ENCODE measurements at places on chromosomes 3 and 15.

- no peak for DNase-seq
These were observed 110.4 kb upstream of the PFN2 start for GRCh38 chr3:150081084-150081483.

DNA sequence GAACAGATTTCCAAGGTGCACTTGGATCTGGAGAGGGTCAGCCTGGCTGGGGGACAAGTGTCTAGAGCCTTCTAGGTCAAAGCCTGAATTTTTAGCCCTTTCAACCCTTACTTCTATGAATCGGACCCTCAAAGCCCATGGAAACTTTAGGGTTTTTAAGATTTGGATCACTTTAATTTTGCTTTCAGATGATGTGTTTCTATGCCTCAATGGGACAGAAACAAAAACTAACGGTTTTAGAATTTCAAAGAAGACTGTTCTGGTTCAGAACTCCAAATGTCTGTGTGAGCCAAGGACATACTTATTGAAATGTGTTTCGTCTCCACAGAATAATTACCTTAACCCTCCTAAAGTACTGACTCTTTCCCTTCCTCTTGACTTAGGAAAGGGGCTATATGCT lies 266.7 kb downstream of the LRTM1 start:
- no peak for DNase-seq

GRCh38 chr15:69160141-69160993 lies at the start of gene GLCE:
Gene GLCE, plus strand, starts transcription at chr15:69160635. Its CDS starts 95,172 bp downstream, at chr15:69255807.
- DNase-seq = peak; percentile 98

GRCh38 chr3:126703512-126704493 lies at the start of gene CHCHD6:
Gene CHCHD6, plus strand, starts transcription at chr3:126704240. Its CDS starts 73 bp downstream, at chr3:126704313.
- DNase-seq = peak; percentile 99

DNA sequence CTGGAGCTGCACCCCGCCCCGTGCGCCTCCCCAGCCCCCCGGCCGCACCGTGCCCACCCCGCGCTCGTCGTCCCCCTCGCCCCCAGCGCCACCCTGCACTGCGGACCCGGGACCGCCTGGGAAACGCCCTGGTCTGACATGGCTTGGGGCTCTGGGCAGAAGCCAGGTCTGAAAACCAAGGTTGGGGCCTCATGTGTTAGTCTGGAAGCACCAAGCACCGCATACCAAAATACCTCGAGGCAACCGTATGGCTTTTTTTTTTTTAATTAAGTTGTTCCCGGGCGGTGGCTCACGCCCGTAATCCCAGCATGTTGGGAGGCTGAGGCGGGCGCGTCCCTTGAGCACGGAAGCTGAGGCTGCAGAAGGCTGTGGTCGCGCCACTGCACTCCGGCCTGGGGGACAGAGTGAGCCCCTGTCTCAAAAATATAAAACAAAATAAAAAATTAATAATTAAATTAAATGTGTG lies 91.5 kb upstream of the CHD2 start:
- no peak for DNase-seq

GRCh38 chr3:13846238-13846637 lies 33.6 kb downstream of the WNT7A start:
- no peak for DNase-seq

- no peak for DNase-seq
These were observed 529.7 kb upstream of the IL12A start for GRCh38 chr3:159458982-159459381.

- DNase-seq = no peak
These were observed 26.4 kb downstream of the ANXA2 start for GRCh38 chr15:60371175-60372051.

DNA sequence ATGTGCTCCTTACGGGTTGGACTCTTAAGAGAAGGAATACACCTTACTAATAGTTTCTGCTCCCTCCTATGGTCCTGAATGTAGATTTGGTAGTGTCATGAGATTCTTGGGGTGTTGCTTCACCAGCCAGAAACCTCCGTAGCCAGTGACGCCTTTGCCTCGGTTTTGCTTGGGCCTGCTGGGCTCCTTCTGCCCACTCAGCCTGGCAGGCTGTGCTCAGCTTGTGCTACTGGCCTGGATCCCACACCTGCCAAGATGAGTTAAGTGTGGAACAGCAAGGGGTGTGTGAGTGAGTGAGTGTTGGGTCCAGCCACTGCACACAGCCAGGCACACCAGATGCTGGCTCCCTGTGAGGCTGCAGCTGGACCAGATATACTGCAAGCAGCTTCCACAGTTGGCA lies 560.1 kb downstream of the NLGN1 start:
- no peak for DNase-seq

DNA sequence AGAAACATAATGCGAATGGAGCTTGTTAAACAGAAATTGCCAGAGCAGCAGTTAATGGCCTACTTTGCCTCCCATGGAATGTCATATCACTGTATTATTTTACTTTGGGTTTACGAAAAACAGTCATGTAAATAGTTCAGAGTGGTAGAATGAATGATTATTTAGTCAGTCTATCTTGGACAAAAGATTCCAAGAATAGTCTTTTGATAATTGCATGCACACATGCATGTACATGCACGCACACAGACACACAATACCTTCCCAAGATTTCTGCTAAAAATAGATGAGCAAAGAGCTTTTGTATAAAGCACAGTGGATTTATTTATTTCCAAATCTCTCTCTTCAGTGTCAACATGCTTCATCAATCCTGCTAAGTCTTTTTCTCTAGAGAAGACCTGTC lies 800.7 kb downstream of the DIPK2A start:
- no peak for DNase-seq

DNA sequence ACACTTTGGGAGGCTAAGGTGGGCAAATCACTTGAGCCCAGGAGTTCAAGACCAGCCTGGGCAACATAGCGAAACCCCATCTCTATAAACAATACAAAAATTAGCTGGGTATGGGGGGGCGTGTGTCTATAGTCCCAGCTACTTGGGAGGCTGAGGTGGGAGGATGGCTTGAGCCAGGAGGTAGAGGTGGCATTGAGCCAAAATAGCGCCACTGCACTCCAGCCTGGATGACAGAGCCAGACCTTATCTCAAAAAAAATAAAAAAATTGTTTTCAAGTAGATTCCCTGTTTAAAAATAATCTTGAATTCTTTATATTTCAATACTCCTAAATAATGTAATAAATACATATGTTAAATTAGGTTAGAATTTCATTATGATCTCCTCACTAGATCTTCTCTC lies 9.8 kb downstream of the HMCES start:
- no peak for DNase-seq

DNA sequence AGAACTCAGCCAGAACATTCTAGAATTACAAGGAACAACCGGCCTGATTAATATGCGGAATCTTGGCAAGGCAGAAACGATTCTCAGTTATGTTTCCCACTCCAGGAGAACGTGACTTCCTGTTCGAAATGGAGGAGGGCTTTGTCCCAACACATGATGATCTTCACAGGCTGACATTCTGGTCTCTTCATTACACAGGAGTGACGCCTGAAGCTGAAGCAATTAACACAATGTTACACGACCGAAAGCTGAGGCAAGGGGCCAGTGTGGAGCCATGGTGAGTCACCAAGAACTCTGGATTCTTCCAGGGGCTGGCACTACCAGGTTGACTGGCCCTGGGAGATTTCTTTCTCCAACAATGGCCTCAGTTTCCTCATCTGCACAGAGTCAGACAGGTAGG lies 40.9 kb downstream of the RFTN1 start:
- no peak for DNase-seq

GRCh38 chr3:50644561-50644960 lies 27.6 kb downstream of the MAPKAPK3 start:
- no peak for DNase-seq

GRCh38 chr3:55588146-55588765 lies 101.2 kb upstream of the WNT5A start:
- DNase-seq = no peak

- DNase-seq = no peak
These were observed 86.2 kb downstream of the RFTN1 start for GRCh38 chr3:16427103-16427965.

GRCh38 chr15:41925086-41925608 lies 31.3 kb upstream of the SPTBN5 start:
- DNase-seq = no peak

DNA sequence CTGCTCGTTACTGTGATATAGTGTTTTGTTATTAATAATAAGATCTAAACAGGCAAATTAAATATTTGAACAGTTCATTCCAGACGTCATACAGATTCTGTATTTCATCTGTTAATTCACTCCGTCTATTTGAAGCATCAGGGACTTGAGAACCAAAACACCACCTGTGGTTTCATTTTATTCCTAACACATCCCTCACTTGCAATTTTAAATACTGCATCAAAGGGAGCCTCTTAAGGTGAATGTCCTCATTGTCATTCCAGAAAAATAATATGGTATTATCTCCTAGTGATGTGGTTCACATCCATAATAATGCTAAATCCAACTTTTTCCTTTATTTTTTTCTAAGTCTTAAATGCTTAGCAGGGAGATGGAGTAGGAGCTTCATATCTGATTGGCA lies 1390.9 kb upstream of the CADM2 start:
- no peak for DNase-seq

DNA sequence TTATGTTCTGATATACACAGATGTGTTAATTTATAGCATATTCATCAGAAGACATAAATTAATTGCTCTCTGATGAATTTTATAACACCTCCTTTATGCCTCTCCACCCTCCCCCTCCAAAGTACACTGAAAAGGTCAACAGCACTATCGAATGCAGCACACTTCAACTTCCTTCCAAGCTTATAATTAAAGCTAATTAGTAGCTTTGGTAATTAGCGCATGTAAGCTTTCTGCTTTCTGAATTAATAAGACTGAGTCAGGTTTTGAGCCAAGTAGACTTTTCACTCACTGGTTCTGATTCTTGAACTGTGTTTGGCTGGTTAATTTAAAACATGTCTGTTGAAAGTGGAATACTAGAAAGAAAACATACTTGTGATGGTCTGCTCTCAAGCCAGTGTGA lies 760.8 kb upstream of the CFAP20DC start:
- DNase-seq = no peak

DNA sequence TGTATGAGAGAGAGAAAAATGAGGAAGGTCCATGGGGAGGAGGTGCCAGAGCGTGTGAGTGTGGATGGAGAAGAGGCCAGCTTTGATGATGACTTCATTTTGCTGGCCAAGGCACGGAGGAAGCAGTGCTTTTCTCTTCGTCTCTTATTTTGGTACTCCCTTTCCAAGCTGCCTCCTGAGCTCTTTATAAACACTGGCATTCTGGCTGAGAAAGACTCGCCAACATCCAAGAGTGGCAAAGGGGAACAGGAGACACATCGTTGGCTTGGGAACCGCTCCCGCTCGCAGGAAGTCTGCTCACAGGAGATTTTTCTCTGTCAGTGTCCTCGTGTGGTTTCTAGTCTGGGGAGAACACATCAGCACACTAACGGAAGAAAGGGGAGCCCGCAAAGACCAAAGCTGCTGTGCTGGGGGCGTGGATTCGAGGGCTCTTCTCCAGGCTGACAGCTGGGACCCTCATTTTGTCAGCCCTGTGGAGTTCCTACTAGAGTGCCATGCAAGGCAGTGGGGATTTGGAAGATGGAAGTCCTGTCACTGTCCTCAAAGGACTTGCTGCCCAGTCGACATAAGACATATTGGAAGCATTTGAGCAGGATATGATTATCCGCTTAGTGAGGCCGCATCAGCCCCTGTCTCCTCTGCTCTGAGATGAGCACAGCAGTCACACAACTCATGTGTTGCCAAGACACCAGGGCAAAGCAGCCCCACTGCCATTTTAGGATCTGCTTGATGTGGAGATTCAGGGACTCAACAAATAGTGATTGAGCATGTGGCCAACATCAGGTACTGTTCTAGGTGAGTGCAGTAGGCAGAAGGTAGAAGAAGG lies 8.0 kb upstream of the SEMA4B start:
- DNase-seq = no peak

GRCh38 chr3:71310980-71311660 lies 272.4 kb downstream of the FOXP1 start:
- no peak for DNase-seq

DNA sequence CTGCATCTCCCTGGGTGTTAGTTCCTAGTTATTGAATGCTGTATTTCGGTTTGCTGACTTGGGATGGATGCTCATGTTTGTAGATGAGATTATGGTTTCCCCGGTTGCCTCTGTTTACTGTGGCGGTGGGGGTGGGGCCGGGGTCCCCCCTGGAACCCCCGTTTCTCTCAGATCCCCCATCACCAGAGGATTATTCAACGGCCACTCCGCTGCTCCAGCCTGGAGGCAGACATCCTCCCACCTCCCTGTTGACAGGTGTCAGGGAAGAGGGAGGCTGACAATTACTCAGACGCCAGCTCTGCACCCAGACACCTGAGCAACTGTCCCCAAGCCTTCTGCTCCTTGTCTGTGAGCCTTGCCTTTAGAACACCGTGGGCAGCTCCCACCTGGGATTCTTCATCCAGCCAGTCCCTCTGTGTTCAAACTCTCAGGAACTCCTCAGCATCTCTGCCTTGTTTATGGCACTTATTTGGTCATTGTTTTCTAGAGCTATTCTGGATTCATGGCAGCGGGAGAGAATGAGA lies 95.9 kb upstream of the PRR20G start:
- no peak for DNase-seq

DNA sequence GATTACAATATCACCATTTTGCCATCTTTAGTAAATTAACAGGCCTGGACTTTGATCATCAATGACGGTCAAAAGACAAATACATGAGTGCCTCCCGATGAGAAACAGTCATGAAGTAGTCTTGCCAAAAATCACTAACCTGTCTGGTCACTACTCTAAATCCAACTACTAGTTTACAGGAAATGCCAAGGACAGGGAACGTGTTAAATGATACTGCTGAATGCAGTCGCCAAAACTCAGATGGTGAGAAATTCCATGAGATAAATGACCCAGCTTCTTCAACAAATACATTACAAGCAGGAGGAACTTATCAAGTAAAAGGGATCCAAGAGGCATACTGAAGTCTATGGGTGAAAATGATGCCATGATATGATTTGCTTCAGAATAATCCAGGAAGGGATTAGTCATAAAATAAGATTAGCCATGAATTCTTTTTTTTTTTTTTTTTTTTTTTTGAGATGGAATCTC lies 35.8 kb upstream of the ATP13A3 start:
- no peak for DNase-seq

DNA sequence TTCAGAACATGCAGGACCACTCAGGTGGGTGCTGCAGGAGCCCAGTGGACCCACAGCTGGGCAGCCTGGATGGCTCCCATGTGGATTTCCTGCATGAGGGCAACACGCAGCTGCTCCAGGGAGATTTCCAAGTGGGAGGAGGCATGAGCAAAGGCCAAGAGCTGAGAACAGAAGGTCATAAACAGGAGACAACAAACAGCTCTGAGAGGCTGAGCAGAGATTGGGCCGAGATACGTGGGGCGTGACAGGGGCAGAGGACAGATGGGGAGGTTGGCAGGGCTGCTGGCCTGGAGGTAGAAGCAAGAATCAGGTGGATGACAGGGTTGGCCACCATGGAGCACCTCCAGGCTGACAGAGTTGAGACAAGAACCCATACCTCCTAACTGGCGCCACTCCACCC lies 2.9 kb downstream of the PHGR1 start:
- DNase-seq = no peak

GRCh38 chr15:80977627-80978036 lies 12.0 kb downstream of the MESD start:
- peak; percentile 78 for DNase-seq

Data from H9 (cell line).